ENCODE measurements at places on chromosomes 6 and 20.
A peak's percentile ranks its signal among the peaks of the same experiment; 100 is the strongest.

- no peak for DNase-seq
Observed at GRCh38 chr6:169862892-169863525, 111.6 kb downstream of the ERMARD start.

DNA sequence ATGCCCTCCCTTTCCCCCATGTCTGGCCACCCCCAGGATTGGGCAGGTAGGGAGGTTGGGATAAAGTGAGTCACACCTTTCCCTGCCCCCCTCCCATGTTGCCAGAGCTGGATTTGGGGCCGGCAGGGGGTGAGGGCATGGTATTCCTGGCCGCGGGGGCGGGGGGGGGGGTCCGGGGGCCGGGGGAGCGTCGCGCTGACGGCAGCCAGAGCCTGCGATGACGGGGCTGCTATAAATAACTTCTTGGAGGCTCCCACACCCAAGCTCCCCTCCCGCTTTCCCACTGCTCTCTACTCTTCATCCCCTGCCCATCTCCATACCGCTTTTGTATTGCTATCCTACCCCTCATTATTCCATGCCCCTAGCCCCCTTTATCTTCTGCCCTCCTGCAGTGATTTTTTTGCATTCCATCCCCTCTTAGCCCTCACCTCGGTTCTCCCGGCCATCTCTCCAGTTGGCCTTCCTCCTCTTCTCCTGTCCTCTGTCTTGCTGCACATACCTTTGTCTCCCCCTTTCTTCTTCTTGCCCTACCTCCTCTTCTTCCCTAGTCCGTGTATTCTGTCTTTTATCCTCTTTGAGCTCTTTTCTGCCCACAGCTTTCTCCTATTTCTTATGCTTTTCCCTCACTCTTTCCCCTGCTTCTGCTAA is 13.8 kb downstream of the SYNGAP1 start:
- no peak for DNase-seq

DNA sequence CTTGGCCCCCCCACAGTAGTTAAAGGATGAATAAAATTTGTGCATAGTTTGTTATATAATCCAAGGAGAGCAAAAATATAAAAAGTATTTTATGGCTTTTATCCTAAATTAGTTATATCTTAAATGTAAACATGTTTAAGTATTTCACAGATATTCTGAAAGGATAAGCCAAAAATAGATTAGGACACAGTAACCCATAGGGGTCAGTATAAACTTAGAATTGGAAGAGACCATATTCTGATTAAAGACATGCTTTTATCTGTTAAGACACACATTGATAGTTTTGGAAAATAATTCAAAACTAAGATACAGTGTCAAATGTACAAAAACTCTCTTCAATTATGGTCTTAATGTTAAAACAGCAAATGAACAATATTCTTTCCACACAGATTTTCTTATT is 4.5 kb upstream of the SERINC1 start:
- peak; percentile 42 for DNase-seq

DNA sequence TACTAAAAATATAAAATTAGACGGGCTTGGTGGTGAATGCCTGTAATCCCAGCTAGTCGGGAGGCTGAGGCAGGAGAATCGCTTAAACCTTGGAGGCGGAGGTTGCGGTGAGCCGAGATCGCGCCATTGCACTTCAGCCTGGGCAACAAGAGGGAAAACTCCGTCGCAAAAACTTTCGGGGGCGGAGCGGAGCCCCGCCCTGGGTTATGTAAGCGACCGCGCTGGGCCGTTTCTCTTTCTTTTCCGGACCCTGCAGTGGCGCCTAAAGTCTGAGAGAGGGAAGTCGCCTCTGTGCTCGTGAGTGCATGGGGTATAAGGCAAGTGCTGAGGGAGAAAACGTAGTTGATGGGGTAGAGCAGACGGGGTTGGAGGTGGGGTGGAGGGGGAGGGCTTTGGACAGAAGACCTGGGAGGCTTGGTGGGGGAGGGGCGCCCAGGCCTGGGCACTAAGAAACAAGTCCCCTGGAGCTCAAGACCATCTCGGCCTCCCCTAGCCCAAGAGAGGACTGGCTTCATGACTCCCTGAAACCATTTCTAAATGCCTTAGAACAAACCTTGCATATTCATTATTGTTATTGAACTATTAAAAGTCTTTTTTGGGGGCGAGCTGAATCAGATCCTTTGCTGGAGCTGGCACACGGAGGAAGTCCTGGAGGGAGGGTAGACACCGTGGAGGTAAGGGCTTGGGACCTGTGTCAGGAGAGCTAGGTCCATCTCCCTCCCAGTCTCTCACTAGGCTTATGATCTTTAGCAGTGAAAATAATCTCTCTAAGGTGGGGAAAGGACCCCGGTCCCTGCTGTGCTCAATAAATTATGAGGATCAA is 2.7 kb upstream of the MICA start:
- peak; percentile 38 for DNase-seq

GRCh38 chr6:135861189-135861588 is 9.7 kb downstream of the PDE7B start:
- no peak for DNase-seq

DNA sequence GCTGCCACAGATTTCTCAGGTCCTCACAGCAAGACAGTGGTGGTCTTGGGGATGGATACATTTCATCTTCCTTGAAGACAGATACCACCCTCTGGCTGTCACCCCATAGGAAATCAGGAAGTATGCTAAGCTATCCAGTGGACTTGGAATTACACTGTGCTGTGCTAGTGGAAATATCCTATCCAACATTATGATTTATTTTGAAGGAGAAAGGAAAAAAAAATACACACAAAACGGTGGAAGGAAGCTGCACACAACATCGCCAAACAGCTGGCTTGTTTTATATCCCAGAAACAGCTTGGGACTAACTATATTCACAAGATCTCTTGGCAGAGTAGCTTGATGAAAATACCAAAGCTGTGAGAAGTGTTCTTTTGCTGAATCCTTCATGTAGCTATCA is 257.6 kb downstream of the LAMA2 start:
- DNase-seq = no peak

Measured in dermis microvascular lymphatic vessel endothelial cell (primary cell).